GM23248 (cell line): ENCODE measurements at places on chromosomes 1 and 21.

DNA sequence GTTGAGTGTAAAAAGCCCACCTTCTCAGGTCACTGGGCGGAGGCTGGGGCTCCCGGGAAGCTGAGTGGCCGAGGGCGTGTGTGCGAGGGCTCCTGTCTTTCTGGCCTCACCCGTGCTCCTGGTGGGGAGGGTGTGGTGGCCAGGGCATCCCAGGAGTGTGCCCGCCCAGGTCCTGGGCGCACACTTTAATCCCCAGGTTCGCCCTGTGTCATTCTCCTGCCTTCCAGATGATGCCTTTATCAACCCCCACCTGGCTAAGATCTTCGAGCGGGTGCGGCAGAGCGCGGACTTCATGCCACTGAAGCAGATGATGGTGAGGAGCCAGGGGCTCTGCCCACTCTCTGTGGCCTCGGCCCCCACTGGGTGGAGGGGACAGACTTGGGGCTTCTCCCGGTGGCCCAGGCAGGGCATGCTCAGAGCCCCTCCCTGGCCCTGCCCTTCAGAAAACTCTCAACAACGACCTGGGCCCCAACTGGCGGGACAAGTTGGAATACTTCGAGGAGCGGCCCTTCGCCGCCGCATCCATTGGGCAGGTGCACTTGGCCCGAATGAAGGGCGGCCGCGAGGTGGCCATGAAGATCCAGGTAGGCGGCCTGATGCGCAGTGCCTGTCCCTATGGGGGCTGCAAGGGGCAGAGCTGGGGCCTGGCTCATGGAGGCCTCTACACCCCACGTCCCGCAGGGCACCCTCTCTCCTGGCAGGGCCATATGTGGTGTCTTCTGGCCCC lies 42.5 kb downstream of the COQ8A start:
- no peak for DNase-seq

GRCh38 chr1:149888999-149889289 lies 10.4 kb upstream of the BOLA1 start:
- DNase-seq = peak; percentile 80

GRCh38 chr1:39405358-39405757 lies 86.1 kb upstream of the BMP8A start:
- DNase-seq = peak; percentile 44

GRCh38 chr1:98824736-98825135 lies 163.2 kb downstream of the SNX7 start:
- no peak for DNase-seq

GRCh38 chr1:12326986-12327385 lies 97.2 kb downstream of the VPS13D start:
- DNase-seq = no peak

DNA sequence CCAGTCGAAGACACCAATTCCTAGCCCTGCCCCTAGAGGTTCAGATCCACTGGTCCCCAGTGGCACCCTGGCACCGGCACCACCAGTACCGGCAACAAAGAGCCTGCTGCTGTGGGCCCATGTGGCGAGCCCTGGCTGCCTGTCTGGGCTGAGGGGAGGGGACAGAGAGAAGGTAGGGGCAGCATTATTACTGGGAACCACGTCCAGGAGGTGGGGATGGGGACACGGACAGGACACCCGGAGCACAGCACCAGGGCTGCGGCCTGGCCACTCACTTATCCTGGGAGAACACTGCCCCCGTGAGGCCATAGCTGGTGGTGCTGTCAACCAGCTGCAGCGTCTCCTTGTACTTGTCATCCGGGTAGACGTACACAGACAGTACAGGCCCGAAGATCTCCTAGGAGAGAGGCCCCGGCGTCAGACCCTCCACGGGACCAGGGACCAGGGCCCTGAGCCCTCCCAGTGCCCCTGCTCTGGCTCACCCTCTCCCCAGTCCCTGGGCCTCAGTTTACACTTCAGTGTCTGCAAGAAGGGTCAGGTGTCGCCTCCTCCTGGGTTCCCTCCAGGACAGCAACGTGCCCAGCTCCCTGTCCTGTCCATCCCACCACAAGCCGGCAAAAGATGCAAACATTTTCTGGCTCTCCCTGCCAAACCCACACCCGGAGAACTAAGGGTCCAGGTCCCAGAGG lies 15.8 kb upstream of the TAS1R2 start:
- peak; percentile 84 for DNase-seq

GRCh38 chr1:975365-975764 lies 6.5 kb downstream of the PERM1 start:
- DNase-seq = no peak
